Inflammatory macrophage treated with lipopolysaccharide for 4 hours (primary cell): ENCODE measurements at places on chromosomes 3 and 15.

DNA sequence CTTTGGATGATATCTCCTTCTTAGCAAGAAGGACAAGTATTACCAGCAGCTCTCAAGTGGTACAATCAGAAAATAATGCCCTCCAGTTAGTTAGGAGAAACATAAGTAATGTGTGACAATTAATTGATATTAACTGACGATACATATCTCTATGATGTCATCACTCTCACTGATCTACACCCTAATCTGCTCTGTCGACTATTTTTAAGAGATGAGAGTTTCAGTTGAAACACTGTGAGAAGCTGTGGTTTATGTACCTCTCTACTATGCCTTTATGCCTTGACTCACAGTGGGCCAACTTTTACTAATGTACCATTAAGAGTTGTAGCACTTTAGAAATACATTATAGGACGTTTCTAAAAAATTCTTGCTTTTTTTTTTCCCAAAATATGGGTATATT lies 8.6 kb downstream of the CEP152 start:
- no peak for DNase-seq

- DNase-seq: no peak
These were observed 2.2 kb upstream of the CPEB1 start for GRCh38 chr15:82649226-82649999.

- peak; percentile 90 for DNase-seq
These were observed 16.1 kb upstream of the LYSMD4 start for GRCh38 chr15:99749386-99749785.

DNA sequence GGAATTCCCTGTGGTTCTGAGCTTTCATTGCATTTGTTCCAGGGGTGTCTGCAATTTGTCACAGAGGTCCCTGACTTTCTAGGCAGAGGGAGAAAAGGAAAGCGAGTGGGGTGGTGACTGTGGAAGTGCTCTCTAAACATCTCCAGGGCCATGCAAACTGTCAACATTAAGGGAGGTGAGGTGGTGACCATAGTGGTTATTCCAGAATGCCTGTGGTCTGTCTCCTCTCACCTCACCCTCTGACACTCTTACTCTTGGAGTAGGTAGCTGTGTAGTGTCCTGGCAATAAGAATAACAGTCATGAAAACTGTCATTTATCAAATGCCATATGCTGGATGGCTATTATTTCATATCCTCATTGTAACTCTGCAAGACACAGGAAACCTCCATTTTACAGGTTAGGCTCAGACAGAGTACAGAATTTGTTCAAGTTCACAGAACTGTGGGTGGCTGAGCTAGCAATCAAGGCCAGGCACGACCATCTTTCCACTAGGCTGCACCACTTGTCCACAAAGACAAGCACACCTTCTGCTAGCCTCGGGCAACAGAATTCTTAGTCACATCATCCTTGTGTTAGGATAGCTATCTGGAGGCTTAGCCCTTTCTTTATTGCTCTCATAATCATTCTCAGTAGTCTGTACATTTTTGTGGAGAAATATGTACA lies 179.4 kb downstream of the CD47 start:
- no peak for DNase-seq

- no peak for DNase-seq
These were observed 22.1 kb downstream of the SRPRB start for GRCh38 chr3:133827684-133828083.

GRCh38 chr3:43061101-43061895 lies 44.6 kb downstream of the POMGNT2 start:
- DNase-seq: no peak

- no peak for DNase-seq
These were observed 18.4 kb downstream of the ACKR2 start for GRCh38 chr3:42827654-42828053.

GRCh38 chr15:59609730-59610712 lies 1.6 kb upstream of the GCNT3 start:
- no peak for DNase-seq

DNA sequence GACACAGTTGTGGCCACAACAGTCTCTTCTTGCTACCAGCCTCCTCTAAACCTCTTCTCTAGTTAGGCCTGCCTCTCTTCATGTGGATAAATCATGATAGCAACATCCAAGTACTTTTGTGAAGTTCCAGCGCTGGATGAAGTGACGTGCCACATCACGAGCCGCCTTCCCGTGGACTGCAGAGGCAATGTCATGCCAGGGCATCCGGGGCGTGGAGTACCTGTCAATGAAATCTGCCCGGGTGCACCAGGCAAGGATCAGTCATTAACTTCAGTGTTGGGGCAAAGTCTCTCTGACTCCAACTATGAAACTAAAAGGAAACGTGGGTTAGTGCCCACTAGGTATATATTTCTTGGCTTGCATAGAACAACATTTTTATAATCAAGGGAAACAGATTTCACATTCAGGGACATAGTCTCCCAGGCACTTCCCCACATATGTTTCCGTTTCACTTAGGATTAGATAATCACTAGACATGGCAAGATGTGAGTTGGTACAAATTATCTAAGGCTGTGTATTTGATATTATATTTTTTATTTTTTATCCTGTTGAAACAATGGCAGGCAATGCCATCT lies 133.6 kb downstream of the PLD1 start:
- peak; percentile 32 for DNase-seq

DNA sequence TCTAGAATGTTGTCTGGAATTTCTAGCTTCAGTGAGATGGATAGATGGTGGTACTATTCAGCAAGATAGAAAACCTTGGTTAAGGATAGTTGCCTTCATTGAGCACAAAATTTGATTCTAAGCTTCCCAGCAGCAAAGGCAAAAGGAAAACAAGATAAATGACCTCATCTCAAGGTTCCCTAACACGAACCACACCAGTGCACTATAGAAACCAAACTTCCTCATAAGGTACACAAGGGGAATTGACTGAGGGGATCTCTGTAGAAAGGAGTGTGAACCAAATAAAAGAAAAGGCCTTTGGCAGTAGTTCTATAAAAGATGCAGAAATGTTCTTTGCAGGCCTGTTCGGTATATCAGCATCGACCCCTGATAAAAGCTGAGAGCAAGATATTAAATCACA lies 288.9 kb downstream of the SHQ1 start:
- peak; percentile 67 for DNase-seq

- DNase-seq: no peak
These were observed 84.6 kb upstream of the DCBLD2 start for GRCh38 chr3:98986073-98986472.

DNA sequence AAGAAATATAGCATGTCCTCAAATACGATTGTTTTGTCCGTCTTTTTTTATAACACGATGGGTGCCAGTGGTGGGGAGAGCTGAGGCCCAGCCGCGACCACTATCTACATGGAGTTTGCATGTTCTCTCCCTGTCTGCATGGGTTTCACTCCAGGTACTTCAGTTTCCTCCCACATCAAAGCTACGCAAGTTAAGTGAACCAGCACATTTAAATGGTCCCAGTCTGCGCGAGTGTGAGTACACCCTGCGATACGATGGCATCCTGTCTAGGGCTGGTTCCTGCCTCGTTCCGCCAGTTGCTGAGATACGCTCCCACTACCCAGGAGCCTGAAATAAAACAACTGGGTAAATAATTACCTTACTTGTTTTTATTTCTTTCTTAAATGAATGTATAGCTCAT lies 40.6 kb downstream of the ATP13A3 start:
- DNase-seq: no peak

GRCh38 chr15:81098861-81099651 lies 35.0 kb upstream of the CFAP161 start:
- DNase-seq: peak; percentile 95

DNA sequence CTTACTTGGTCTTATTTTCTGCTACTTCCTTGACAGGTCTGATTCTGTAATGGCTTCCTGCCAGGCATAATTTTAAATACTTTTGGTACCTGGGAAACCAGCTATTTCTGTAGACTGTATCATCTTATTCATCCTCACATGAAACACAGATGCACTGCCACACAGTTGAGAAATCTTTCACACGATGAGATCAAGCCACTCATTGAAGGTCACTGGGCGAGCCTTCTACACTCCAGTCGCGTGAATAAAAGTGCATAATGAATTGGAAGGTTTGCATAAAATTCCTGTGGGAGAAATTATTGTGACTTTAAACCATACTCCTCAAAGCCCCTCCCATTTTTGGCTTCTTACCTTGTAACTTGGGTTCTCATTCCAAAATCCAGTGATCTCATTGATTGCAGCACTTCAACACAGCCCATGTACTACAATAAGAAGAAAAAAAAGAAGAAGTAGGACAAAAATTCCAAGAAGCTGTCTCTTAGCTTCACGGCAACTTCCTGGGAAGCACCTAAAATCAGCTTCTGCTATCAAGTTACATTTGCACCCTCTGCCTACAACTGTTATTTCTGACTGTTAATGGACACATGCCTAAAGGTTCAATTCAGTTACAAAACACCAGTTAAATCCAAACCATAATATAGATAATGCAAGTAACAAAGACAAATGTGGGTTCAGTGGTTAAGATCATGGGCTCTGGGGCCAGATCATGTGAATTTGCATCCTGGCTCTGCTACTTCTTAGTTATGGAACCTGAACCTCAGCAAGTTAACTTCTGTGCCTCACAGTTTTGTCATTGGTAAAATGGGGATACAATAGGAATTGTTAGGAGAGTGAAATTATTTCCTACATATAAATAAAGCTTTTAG lies 39.0 kb downstream of the SHC4 start:
- peak; percentile 38 for DNase-seq

- no peak for DNase-seq
These were observed 16.0 kb downstream of the TNK2 start for GRCh38 chr3:195892105-195893043.

- no peak for DNase-seq
These were observed 277.1 kb downstream of the SUCLG2 start for GRCh38 chr3:67377299-67377698.

- no peak for DNase-seq
These were observed 364.4 kb upstream of the ARHGEF26 start for GRCh38 chr3:153756816-153757215.

DNA sequence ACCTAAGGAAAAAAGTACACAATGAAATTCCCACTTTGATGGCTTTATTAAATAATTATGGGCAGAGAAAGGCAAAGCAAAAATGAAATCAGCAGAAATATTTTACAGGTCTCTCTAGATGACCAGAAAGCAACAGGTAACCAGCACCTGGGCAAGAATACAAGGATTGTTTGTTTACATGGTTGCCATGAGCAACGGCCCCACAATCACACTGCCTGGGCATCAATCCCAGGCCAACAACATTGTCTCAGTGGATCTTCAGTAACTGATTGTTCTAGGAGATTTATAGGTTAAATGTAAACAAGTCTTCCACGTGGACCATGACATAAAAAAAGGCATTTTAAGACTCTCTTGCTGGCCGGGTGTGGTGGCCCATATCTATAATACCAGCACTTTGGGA lies 82.6 kb downstream of the PDZRN3 start:
- DNase-seq: no peak

DNA sequence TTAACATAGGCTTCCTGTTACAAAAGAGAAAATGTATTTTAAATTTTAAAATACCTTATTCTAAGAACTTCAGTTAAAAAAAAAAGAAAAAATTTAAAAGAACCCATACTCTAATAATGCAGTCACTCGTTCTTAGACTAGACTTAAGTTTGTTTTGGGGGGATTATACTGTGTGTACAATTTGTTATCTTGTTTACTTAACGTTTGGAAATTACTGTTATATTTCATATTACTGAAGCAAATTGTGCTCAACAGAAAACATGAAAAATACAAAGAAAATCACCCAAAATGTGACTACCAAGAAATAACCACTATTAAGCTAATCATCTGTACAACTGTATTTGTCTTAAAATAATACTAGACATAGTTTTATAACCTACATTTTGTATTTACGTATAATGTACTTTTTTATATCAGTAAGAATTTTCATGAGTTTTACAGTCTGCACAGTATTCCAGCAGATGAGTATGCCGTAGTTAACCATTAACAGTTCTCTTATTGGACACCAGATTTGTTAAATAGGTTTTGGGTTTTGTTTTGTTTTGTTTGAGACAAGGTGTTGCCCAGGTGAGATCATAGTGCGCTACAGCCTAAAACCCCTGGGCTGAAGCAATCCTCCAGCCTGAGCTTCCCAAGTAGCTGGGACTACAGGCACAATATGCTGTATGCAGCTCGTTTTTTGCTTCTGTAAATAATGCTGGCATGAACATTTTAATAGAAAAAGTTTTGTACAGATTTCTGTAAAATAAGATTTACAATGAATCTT lies 88.8 kb upstream of the CHD2 start:
- DNase-seq: no peak

DNA sequence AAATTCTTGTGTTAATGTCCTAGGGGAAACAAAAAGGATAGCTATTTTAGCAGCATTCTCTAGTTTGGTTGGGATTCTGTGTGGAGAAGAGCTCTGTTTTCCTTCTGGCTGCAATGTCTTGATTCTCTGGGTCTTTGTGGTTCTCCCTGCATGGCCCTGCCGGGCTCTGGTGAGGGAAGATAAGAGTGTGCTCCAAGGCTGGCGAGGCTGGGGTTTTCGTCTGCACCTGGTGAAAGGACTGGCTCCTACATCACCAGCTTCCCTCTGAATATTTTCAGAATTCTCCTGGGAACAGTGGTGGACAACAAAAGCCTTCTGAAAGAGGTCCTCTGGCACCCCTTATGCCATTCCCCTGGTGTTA lies 38.1 kb upstream of the SFMBT1 start:
- no peak for DNase-seq

- no peak for DNase-seq
These were observed 36.9 kb upstream of the PCSK6 start for GRCh38 chr15:101526442-101526841.

- no peak for DNase-seq
These were observed 29.6 kb upstream of the TLE3 start for GRCh38 chr15:70127288-70127746.

DNA sequence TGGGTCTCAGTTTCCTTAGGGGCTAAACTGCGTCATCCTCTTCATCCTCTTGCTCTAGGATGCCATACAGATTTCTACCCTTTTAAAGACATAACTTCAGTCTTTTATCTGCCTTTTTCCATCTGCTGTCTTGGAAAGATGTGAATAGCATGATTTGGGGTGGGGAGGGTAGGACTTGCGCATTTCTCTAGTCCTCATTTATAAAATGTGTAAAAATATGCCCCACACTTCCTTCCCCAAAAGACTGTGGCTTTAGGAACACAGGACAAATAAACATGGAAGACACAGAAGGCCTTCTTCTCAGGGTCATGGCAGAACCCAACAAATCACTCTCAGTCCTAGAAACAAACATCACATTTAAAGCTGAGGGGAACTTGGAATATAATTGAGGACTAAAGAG lies 48.4 kb upstream of the BCL6 start:
- no peak for DNase-seq

DNA sequence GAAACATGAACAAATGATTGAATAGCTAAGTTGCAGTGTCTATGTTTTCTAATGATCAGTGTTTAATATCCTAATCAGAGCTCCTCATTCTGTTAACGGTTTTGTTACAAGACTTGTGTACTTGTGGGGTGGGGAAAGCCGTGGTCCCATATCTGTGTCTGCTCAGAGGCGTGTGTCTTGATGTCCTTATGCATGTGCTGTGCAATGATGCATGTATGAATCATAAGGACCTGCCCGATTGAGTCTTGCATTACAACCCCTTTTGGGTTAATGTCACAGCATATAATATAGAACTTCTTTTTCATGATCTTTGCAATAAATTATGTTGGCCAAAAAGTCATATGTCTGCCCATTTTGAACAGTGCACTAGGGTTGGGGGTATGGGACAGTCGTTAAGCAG lies 233.4 kb downstream of the ITPR1 start:
- no peak for DNase-seq

- DNase-seq: no peak
These were observed 305.1 kb downstream of the IGSF11 start for GRCh38 chr3:118729546-118729945.

- DNase-seq: peak; percentile 65
These were observed 507 bp upstream of the GOLIM4 start for GRCh38 chr3:168096210-168096652.
